ENCODE measurements at places on chromosomes 4 and X. TPM values are rescaled to one million over a fixed set of nuclear protein-coding genes. Genes with fewer than 3 reads are reported as not detected.

DNA sequence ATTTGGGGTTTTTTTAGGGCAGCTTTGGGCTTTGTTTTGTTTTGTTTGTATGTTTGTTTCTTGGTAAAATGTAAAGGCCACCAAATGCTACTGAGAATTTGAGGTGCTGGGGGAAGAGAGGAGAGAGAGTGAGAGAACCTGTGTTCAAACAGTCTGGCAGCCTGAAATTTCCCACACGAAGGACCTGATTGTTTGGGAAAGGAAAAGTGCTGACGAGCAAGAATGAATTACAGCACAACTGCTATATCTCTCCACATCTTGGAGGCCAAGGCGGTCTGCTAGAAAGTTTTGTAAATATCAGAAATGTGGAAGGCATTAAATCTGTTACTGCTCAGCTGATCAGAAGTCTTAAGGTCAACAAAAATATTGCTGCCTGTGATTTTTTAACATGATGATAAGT lies 170.5 kb downstream of the PALLD start:
- H3K27me3 ChIP-seq = no peaks in the 10 kb centered on the region
- H3K4me3 ChIP-seq = no peak overlapping the region

- no peaks in the 10 kb centered on the region for H3K4me1 ChIP-seq
- no peak overlapping the region for H3K27ac ChIP-seq
- no peak for DNase-seq
- no peak overlapping the region for H3K4me3 ChIP-seq
- H3K36me3 ChIP-seq = no peaks in the 10 kb centered on the region
Observed at GRCh38 chr4:160316036-160316435, 1213.2 kb downstream of the RAPGEF2 start.

DNA sequence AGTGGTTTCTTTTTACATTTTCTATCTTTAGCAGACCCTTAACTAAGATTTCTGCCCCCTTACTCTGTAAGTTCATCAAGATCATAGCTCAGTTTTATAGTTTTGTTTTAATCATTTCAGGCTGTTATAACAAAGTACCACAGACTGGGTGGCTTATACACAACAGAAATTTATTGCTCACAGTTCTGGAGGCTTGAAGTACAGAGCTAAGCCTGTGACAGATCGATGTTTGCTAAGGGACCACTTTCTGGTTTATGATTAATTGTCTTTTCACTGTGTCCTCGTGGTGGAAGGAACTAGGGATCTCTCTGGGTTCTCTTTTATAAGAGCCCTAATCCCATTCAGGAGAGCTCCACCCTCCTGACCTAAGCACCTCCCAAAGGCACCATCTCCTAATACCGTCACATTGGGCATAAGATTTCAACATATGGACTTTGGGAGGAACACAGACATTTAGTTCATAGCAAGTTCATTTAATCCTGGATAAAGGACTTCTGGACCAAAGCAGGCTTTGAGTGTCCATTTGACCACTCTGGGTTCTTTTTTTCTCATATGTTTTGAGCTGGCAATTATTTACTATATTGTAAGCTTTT lies 137.0 kb upstream of the IL15 start:
- H3K27me3 ChIP-seq = no peaks in the 10 kb centered on the region
- H3K36me3 ChIP-seq = no peaks in the 10 kb centered on the region
- no peak overlapping the region for H3K27ac ChIP-seq
- DNase-seq = no peak
- H3K4me3 ChIP-seq = no peak overlapping the region

GRCh38 chrX:12947545-12948235 lies 27.2 kb upstream of the TMSB4X start:
- H3K36me3 ChIP-seq = no peaks in the 10 kb centered on the region
- no peaks in the 10 kb centered on the region for H3K27me3 ChIP-seq
- DNase-seq = no peak
- H3K4me1 ChIP-seq = peaks cover 41% of the 10 kb centered on the region

The OPRPN gene
- not detected for total RNA-seq

The FATE1 gene
- total RNA-seq = not detected

The SLC38A5 gene
- 95.6 TPM for total RNA-seq
